NCI-H2171 (cell line): ENCODE measurements at places on chromosomes 7 and 10.

DNA sequence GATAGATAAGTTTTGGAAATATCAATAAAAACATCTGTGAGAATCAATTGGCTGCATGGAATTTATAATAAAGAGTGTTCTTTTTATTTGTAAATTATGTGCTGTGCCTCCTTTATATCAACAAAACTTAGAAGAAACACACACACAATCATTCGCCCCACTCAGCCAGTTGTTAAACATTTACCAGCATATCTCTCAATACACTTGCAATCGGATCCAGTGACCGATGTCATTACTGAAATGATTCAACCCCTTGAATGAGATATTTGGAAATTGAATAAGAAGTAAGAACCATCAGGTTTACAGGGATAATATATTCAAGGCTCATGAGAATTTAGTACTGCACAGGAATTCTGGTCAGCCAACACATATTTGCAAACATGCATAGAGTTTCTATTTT, 35.6 kb downstream of the TAF3 start:
- DNase-seq = no peak

- DNase-seq = no peak
Observed at GRCh38 chr10:47067949-47068940, 157.0 kb downstream of the PTPN20 start.

DNA sequence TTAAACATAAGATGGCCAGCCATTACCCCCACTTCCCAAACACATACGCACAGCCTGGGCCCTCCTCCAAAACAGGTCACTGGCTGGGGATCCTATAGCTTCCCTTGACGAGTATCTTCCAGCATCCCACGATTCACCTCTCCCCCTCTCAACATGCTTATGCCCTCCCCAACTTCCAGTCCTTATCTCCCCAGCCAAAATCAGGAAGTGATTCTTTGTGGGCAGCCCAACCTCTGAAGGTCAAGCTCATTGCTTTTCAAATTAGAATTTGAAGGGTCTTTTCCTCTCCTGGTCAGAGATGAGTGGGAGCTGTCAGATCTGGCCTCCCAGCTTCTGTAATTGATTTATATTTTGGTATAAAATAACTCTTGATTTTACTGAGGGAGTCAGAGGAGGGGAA, 133.6 kb downstream of the ATXN7L1 start:
- no peak for DNase-seq

GRCh38 chr10:92572362-92573090, 1.4 kb downstream of the IDE start:
- DNase-seq = no peak

DNA sequence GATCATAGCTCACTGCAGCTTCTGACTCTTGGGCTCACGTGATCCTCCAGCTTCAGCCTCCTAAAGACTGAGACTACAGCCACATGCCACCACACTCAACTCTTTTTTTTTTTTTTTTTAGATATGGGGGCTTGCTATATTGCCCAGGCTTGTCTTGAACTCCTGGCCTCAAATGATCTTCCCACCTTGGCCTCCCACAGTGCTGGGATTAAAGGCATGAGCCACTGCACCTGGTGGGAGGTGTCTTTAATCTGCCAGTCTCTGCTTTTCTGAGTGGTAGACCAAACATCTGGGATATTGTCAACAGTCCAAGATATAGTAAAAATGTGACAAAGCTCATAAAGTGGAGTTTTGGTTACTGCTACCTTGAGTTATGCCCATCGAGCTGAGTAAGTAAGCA, 104.9 kb upstream of the FOXP2 start:
- no peak for DNase-seq

GRCh38 chr7:83655951-83656556, 7.1 kb upstream of the SEMA3E start:
- DNase-seq = no peak

DNA sequence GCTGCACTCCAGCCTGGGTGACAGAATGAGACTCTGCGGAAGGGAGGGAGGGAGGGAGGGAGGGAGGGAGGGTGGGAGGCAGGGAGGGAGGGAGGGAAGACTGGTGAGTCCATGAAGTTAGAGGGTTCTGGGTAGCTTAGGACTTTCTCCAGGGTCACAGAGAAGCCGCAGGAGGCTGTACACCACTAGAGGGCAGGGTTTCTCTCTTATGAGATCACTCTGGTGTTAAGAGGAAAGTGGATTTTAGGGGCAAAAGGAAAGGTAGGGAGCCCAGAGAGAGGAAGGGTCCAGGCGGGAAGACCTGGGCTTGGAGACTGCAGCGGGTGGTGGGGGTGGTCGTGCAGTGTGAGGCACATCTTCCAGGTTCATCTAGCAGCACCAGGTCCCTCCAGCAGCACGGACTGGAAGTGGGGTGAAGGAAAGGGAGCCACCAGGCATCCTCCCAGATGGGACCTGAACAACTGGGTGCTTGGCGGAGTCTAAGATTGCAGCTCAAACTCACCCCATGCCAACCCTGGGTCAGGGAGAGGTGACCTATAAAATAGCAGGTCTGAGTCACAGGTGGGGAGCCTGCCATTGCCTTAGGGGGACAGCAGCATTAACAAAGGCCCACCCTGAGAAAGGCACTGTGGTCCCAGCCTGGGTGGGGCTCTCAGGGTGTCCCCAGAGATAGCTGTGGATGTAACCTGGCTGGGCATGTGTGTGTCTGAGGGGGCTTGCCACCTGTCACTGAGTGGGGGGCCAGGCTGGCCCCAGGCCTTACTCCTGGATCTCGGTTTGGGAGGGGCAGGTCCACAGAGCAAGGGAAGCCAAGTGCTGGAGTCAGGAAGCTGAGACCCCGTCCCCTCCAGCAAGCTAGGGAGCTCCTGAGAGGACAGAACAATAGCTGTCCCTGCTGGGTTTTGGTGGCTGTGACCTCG, 48.5 kb upstream of the SLC29A3 start:
- DNase-seq = peak; percentile 23

DNA sequence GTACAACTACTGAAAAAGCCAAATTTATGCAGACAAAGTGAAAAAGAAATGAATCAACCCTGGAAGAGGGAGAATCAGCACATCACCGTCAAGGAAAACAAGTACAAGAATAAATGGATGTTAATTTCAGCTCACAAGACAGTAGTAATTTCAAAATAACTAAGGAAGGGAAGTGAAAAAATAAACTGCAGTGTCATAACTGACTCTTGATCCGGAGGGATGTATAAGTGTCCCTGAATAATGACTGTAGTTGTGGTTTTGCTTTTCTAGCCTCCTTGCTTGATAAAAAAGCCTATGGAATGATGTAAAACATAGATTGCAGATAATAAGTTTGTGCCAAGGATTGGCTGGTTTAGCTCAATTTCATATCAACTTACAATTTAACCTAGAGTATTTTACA, 721.1 kb upstream of the C7orf33 start:
- no peak for DNase-seq

- DNase-seq = no peak
Observed at GRCh38 chr7:136687693-136688322, 180.6 kb upstream of the CHRM2 start.

- no peak for DNase-seq
Observed at GRCh38 chr7:70893971-70894715, 237.8 kb upstream of the GALNT17 start.

GRCh38 chr10:88077977-88078376, 214.6 kb downstream of the PTEN start:
- no peak for DNase-seq

DNA sequence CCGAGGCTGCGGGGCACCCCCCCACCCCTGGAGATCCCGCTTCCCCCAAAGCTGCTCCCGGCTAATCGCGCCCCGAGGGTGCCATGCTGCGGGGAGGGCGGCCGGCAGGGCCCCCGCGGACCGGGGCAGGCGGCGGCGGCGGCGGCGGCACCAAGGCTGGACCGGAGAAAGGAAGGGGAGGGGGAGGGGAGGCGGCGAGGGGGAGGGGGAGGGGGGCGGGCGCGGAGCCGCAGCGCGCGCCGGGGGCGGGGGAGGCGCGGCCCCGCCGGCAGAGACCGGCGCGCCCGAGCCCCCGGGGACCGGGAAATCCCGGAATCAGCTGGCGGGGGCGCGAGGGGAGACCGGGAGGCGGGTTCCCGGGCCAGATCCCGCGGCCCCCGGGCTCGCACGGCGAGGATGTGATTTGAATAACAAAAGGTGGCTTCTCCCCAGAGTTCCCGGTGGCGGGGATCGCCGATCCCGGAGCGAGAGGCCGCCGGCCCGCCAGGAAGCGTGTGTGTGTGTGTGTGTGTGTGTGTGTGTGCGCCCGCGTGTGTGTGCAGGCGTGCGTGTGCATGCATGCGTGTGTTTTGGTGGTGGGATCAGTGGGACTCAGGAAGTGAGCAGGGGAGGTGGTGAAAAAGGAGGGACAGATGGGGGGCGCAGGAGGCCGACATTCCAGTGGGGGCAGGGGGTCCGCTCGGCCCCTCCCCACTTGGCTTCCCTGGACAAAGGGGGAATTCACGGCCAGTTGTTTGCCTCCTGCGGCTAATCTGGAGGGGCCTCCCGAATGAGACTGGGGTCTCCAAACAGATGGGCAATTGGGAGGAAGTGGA, 99.5 kb downstream of the HIP1 start:
- peak; percentile 54 for DNase-seq

DNA sequence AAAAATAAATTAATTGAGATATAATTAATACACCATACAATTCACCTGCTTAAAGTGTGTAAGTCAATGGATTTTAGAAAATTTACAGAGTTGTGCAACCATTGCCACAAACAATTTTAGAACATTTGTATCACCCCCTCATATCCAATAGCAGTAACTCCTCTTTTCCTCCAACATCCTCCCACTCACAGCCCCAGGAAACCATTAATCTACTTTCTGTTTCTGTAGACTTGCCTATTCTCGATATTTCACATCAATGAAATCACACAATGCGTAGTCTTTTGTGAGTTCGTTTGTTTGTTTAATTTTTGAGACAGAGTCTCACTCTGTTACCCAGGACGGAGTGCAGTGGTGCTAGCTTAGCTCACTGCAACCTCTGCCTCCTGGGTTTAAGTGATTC, 13.7 kb upstream of the HERC4 start:
- no peak for DNase-seq

GRCh38 chr7:158062661-158063060, 525.0 kb downstream of the PTPRN2 start:
- no peak for DNase-seq

GRCh38 chr7:14258441-14258840, 269.0 kb upstream of the ETV1 start:
- no peak for DNase-seq
